ENCODE measurements at places on chromosomes 3 and 15.

DNA sequence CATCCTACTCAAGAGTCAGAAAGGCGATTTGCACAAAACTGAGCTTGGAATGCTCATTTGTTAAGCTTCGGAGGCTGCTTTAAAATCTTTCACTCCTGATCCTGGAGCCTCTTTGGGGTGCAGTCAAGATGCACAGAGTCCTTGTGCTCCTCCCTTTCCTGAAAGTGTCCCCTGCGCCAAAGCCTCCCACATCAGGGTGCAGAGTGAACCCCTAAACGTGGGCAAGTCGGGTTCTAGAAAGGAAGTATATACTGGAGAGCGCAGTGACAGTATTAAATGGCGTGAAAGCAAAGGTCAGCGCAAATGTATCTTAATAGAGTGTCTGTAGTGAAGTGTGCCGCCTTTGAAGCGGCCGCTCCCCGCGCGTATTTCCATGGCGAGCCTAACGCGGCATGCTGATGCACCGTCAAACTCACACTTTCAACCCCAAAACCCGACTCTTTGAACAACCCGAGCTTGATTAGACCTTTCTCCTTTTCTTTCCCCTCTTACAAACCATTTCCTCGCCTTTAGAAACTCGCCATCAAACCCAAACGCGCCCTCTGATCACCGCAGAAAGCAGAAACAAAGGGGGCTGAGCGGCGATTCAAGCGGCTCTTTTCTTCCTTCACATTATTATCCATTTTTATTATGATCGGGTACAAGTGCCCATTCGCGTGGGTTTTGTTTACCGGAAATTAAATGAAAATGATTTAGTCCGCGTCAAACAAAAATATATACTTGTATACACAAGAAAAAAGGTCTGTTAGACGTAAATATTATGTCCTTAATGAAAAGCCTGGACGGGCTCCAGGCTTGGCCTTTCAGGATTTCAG is 18.3 kb downstream of the ZIC4 start:
- DNase-seq: no peak

- DNase-seq: no peak
Measured at GRCh38 chr3:74357881-74358280, 256.6 kb downstream of the CNTN3 start.

DNA sequence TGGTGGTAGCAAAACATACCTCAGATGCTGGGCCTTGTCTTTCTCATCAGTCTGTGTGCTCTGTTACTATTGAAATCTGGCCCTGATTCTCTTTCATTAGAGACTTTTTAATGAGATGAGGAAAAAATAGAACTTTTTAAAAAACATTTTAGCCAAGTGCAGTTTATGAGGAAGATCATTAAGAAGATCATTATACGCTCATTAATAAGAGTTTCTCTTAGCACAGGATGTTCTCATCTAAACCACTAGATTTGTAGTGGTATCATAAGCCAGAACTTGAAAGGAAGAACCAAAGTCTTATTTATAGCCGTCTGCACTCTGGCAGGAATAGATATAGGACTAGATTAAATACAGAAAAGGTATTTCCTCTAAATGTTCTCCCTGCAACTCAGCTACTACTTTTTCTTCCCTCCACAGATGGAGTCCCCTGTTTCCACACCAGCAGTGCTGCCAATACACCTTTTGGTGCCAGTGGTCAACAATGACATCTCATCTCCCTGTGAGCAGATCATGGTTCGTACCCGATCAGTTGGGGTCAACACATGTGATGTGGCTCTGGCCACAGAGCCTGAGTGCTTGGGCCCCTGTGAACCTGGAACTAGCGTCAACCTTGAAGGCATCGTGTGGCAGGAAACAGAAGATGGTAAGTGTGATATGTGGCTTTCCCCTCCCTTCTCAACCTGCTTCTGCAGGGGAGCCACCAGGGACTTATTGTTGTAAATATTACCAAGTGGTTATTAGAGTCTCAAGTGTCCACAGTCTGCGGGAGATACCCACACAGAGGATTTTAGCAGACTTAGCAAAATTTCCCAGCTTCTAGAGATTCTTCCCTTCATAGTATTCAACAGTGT is 152.8 kb downstream of the RBPMS2 start:
- DNase-seq: no peak

DNA sequence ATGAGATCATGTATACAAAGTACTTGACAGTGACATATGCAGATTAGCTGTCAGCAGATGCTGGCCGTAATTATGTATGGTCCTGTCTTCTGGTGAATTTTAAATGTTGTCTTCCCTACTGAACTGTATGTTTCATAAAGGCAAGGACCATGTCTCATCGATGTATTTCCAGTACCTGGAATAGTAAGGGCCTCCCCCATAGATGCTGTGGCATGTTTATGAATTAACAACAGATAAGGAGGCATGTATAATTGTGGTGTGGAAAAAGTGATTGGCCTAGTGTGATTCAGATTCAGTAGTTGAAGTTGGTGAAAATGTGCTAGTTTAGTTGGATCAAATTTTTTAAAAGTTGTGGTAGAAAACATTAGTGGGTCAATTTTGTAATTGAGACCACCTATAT is 202.7 kb upstream of the SLC2A2 start:
- DNase-seq: no peak

GRCh38 chr3:108527109-108527508 is 16.7 kb upstream of the MYH15 start:
- no peak for DNase-seq

DNA sequence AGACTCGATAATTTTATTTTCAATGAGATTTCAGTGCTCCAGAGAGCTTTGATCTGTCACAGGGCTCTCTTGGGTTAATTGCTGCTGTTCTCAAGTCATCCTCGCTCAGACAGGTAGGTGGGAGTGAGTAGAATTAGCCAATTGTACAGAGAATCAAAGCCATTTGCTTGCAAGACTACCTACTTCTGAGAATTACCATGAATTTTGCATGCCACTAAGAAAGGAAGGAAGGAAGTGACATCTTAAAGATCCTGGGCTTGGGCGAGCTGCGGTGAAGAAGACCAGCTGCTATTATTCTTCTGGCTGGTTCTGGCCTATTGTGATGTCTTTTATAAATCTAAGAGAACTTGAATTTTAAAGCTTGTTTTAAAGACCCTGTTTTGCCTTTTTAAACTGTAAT is 154.1 kb upstream of the LPP start:
- DNase-seq: no peak

DNA sequence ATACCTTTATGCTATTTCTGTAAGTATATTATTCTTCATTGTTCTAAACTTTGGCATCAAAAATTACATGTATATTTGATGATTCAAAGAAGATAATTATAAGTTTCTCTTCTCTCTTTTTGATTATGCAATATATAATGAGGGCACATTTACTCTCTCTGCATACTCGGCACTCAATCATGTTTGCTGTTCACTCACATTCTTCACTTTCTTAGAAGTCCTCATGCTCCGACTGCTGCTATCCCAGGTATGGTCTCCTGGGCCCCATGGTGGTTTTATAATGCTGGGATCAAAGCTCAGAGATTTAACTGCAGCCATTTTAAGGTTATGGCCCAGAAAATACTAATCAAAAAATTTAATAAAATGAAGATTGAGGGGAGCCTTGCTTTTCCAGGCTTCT is 529.7 kb upstream of the IL12A start:
- no peak for DNase-seq

DNA sequence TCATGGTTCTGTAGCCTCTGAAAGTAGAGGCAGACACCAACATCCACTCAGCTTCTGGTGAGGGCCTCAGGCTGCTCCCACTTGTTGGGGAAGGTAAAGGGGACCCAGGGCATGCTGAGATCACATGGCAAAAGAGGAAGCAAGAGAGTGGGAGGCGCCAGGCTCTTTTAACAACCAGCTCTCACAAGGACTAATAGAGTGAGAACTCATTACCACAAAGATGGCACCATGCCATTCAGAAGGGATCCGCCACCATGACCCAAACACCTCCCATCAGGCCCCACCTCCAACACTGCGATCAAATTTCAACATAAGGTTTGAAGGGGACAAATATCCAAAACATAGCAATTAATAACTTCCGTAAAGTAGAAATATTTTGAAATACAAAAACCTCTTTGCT is 192.3 kb downstream of the OCA2 start:
- DNase-seq: no peak

- peak; percentile 75 for DNase-seq
Measured at GRCh38 chr3:71050538-71051258, 532.8 kb downstream of the FOXP1 start.

GRCh38 chr15:79364571-79365240 is 53.8 kb downstream of the TMED3 start:
- DNase-seq: no peak

- no peak for DNase-seq
Measured at GRCh38 chr3:11552289-11553264, 91.1 kb downstream of the VGLL4 start.

GRCh38 chr3:159340877-159341500 is 539.1 kb downstream of the MFSD1 start:
- DNase-seq: no peak

DNA sequence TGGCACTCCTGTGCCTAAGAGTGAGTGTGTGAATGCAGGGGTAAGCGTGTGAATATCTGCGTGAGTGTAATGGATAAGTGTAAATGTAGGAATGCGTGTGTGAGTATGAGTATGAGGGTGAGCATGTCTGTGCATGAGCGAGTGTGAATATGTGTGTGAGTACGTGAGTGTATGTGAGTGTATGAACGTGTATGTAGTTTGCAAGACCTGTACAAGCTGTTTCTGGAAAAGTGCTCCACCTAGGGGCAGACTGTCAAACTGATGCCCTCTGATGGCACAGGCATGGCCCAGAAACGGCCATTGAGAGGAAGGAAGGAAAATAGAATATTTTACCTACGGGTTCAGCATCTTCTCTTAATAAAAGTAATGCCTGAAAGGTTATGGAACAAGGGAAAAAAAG is 24.4 kb upstream of the FRMD4B start:
- DNase-seq: peak; percentile 77

DNA sequence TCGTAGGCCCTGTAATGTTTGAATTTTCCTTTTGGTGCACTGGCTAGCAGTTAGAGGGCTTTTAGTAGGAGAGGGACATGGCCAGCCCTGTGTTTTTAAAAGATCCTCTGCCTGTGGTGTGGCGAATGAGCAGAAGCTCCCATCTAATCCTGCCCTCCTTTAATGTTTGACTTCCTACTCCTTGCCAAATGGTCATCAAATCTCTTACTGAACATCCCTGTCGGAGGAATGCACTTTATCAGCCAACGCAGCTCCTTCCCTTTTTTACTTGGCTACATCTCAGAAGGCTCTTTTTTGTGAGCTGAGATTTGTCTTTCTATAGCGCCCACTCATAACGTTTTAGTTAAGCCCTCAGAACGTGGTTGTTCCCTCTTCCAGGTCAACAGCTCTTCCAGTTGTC is 44.8 kb downstream of the MAP2K5 start:
- no peak for DNase-seq

DNA sequence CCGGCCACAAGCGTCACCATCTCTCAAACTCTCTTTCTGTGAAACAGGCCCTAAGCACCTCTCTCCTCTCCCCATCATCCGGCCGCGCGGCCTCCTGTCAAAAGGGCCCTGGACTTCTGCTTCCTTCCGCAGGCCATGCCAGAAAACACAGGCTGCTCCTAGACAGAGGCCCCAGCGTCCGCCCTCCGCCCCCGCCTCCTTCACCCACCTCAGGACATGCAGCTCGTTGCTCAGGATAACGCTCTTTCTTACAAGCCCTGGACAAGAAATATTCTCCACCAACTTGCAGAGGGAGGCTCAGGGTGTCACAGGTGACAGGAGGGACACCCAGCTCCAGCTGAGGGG is 212.0 kb downstream of the XXYLT1 start:
- DNase-seq: no peak

- no peak for DNase-seq
Measured at GRCh38 chr15:33844186-33844585, 124.1 kb upstream of the CHRM5 start.

- peak; percentile 40 for DNase-seq
Measured at GRCh38 chr15:77027697-77028450, 32.9 kb downstream of the PSTPIP1 start.

DNA sequence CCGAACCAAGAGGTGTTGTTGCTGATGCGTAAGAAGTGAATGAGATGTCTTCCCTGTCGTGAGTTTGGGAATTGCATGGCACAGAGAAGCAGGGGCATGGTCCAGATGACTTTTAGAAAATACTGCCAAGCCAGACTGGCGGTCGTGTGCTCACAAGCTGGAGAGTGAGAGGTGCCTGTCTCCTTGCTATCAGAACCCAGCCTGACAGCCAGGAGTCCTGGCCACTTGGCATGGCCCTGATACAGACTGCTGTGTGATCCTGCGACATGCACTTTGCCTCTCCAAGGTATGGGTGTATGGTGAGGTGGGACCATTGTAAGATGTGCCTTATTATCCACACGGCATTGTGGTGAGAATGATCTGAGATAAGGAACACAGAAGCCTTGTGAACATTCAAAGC is 93.0 kb downstream of the SMAD3 start:
- no peak for DNase-seq

DNA sequence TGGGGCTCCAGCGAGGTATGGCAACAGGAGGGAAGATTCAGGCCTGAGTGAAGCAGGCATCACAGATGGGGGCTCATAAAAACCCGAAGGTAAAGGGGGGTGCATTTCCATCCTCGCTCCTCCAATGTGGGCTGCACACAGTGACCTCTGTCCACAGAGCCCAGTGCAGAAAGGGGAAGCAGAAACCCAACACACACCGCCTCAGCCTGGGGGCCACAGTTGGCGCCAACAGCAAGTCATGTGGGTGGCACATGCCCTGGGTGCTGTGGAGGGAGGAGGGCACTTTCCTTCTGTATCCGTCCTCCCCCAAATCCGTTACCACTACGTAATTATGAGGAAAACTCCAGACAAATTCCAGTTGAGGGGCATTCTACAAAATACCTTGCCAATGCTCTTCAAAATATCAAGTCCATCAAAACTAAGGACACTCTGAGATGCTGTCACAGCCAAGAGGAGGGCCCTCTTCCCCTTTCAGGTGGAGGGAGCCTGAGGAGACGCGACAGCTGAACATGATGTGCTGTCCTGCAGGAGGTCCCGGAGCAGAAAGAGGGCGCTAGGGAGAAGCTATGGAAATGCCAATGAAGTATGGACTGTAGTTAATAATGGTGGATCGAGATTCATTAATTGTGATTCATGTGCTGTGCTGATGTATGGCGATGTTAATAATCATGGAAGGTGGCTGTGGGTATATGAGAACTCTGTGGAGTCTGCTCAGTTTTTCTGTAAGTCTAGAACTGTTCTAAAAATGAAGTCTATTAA is 16.4 kb downstream of the APBA2 start:
- no peak for DNase-seq

- DNase-seq: no peak
Measured at GRCh38 chr3:159668990-159669476, 319.6 kb upstream of the IL12A start.

- DNase-seq: no peak
Measured at GRCh38 chr15:31544361-31544760, 217.7 kb downstream of the KLF13 start.

- DNase-seq: no peak
Measured at GRCh38 chr3:51681453-51681852, 10.4 kb downstream of the TEX264 start.

DNA sequence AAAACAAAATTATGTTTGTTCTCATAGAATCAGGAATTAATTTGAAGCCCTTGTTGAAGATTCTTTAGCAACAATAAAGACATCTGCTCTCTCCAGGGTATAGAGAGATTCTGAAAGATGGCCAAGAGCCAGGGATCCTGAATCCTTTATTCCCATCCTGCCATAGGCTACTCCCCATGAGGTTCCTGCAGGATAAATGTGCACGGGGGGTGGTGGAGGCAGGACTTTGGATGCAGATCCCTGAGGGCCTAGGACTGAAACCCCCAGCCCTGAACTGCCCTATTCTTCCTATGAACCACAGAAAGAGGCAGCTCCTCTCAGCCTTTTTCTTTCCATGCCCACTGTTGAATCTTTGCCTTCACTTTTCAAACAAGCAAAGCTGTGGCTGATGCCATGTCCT is 17.1 kb downstream of the TMEM108 start:
- DNase-seq: no peak

Measured in cardiac muscle cell (in vitro differentiated cells and primary cell).